ENCODE measurements at places on chromosomes 2 and 18. TPM values are rescaled to one million over a fixed set of nuclear protein-coding genes. Genes with fewer than 3 reads are reported as not detected.

DNA sequence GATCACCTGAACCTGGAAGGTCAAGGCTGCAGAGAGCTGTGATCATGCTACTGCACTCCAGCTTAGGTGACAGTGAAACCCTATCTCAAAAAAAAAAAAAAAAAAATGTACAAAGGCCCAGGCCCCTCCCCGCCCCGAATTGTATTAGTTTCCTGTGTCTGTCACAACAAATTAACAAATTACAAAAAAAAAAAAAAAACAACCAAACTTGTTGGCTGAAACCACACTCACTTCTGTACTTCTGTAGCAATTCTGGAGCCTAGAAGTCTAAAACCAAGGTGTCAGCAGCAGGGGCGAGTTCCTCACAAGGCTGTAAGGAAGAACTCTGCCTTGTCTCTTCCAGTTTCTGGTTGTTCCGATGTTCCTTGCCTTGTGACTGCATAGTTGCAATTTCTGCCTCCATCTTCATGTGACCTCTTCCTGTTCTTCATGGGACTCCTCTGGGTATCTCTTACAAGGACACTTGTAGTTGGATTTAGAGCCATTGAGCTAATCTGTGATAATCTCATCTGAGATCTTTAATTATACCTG lies 100.8 kb upstream of the ZSWIM2 start:
- no peak for DNase-seq

- no peak for DNase-seq
Observed at GRCh38 chr2:106575955-106576354, 88.8 kb downstream of the CD8B2 start.

DNA sequence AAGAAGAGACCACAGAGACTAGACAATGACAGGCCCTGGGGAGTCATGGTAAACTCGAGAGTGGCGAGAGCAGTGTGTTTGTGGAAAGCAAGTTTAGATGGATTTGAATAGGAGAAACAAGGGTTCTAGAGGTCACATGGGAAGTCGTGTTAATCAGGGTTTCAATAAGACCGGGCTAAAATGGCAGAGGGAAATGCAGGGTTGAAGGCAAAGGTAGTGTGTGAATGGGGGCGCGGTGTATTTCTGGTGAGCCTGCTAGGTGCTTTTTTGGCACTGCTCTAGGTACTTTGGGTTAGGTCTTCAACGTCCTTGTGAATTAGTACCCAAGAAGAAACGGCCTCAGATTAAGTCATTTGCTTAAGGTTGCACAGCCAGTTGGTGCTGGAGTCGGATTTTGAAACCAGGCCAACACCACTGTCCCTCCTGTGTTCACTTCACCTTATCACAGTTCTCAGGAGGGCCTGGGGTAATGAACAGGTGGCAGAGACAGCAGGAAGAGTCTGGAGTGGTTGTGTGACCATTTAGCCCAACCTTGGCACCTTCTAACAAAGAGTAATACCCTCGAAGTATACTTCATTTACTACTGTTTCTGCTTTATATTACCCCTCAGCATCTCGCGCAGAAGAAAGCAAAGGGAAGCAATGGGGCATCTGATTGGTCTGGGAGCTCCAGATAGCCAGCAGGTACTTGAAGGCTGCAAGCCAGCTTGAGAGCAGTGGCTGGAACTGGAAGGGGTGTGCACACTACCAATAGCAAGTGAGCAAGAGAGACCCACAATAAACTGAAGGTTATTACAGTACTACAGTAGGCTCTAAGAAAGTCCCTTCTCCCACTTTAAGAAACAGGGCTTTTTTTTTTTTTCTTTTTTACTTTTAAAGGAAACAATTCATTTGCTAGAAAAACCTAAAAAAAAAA lies 33.4 kb upstream of the GAREM2 start:
- no peak for DNase-seq

Gene KIF5C
- total RNA-seq: under 0.01 TPM

Gene CNDP1
- not detected for total RNA-seq

Gene LYPD6
- 13.3 TPM for total RNA-seq

Gene UGT1A4
- not detected for total RNA-seq

Gene NBEAL1
- total RNA-seq: 20.0 TPM

All from dermis microvascular lymphatic vessel endothelial cell (primary cell).